Glutamatergic neuron (in vitro differentiated cells): ENCODE measurements at places on chromosomes 16 and 17.
A peak's percentile ranks its signal among the peaks of the same experiment; 100 is the strongest.

DNA sequence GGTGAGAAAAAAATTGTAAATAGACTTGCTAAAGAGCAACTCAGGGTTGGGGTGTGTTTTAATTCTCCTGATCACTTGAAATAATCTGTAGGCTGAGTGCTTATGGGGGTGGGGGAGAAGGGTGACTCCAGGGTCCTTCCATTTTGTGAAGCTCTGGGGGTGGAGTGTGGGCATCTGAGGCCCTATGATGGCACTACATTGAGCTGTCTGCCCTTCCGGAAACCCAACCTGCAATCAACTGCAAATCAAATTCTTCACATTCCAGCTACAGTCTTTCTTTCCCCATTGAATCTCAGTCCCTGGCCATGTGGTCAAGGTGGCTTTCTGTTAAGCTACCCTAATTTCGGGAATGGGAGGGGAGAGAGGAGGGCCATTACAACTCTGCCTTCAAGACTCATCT, 6.0 kb upstream of the CDC6 start:
- DNase-seq: no peak

DNA sequence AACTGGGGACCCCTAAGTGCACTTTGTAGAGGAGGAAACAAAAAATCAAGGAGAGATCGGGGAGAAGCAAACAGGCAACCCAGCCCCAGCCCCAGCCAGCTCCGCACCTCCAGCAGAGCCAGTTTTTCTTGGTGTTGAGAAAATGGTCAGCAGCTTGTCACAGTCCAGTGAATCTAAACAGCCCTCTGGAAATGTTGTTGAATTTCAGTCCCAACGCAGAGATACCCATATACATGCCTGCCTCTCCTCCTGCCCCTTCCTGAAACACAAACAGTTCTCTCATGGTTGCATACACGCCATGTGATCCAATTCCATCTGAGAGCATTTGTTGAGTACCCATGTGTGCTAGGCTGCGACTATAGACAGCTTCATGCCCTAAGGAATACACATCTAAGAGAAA, 42.4 kb upstream of the LHX1 start:
- no peak for DNase-seq

- peak; percentile 46 for DNase-seq
These were observed 71.0 kb downstream of the RBBP6 start for GRCh38 chr16:24610416-24610755.

- DNase-seq: peak; percentile 42
These were observed 55.4 kb upstream of the SLC25A19 start for GRCh38 chr17:75344666-75345065.
